Aortic smooth muscle cell (primary cell): ENCODE measurements at places on chromosomes 16 and 17. TPM values are rescaled to one million over a fixed set of nuclear protein-coding genes. Genes with fewer than 3 reads are reported as not detected.

Gene FNDC8
- total RNA-seq = 0.12 TPM in 1 of 2 replicates, not detected in the other

Gene CSH2
- not detected in 2 replicates for total RNA-seq

Gene ANKRD40CL
- not detected in 2 replicates for total RNA-seq

Gene ZFPM1
- 1.1 and 1.7 TPM in 2 replicates for total RNA-seq

Gene NGFR
- total RNA-seq = 0.06 and 0.13 TPM in 2 replicates

Gene CD300A
- total RNA-seq = not detected in 2 replicates
